ENCODE measurements at places on chromosomes 11 and 22. TPM values are rescaled to one million over a fixed set of nuclear protein-coding genes. Genes with fewer than 3 reads are reported as not detected.
A peak's percentile ranks its signal among the peaks of the same experiment; 100 is the strongest.

DNA sequence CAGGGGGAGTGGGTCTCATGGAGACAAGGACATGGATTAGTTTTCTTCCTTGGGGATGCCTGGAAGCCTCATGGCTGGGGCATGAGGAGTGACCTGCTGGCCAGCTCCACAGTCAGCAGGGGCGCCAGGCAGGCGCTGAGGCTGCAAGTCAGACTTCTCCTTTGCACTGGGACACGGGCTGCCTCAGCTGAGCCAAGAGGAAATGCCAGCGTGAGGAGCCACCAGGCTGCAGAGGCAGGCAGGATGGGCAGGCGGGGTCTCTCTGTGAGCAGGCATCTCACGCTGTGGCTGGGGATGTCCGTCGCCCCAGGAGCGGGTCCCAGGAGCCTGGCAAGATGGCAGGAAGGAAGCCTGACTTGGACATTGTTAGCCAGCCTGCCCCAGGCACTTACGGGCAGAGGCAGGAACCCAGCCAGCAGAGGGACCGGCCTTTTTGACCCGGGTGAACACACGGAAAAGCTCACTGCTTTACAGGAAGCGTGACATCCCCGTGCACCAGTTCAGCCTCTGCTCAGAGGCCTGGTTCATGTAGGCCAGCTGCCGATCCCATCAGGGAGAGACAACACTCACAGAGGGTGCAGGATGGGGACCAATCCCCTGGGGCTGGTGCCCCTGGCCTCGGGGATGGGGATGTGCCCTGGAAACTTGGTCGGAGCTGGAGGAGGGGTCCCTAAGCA lies 10.2 kb downstream of the GNB1L start:
- no peak overlapping the region for H3K4me3 ChIP-seq
- H3K4me1 ChIP-seq, result peaks cover 4% of the 10 kb centered on the region
- H3K27me3 ChIP-seq, result no peaks in the 10 kb centered on the region
- peaks cover 4% of the 10 kb centered on the region for H3K36me3 ChIP-seq

DNA sequence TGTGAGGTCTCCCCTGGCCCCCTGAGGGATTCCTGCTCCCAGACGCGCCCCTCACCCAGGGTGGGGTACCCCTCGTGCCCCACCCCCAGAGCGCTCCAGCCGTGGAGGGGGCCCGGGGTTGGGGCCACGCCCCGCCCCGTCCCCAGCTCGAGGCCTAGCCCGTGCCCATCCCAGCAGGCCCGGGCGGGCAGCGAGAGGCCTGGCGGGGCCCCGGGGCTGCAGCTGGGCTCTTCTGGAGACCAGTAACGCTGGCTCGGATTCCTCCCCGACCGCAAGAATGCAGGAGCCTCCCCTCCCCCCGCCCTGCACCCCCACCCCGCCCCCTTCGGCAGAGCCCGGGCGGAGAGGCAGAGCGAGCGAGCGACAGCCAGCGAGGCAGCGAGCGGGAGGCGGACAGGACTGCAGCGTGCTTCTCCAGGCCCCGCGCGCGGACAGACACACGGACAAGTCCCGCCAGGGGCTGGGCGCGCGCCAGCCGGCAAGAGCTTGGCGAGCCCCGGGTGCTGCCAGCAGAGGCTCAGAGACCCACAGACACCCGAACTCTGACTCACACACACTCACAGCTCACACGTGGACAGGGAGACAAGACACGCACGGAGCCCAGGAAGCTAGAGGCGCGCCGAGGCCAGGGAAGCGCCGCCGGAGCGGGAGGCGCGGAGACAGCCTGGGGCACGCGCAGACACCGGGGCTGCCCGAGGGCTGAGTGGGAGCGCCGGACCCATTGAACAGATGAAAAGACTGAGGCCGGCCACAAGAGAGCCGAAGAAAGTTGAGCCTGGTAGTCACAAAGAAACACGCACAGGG lies 15.2 kb downstream of the BCL9L start:
- H3K27me3 ChIP-seq, result peaks cover 10% of the 10 kb centered on the region
- H3K36me3 ChIP-seq, result peaks cover 3% of the 10 kb centered on the region
- no peak overlapping the region for H3K4me3 ChIP-seq
- H3K4me1 ChIP-seq, result peaks cover 32% of the 10 kb centered on the region
- no peak overlapping the region for H3K27ac ChIP-seq

- peak; percentile 48 for DNase-seq
- H3K4me3 ChIP-seq, result no peak overlapping the region
- peaks cover 5% of the 10 kb centered on the region for H3K27me3 ChIP-seq
- H3K36me3 ChIP-seq, result peaks cover 4% of the 10 kb centered on the region
- H3K27ac ChIP-seq, result no peak overlapping the region
Measured at GRCh38 chr11:69122630-69123431, 32.9 kb upstream of the SMIM38 start.

FIBIN gene
- not detected for total RNA-seq

- no peak overlapping the region for H3K4me3 ChIP-seq
- DNase-seq, result no peak
- peaks cover 1% of the 10 kb centered on the region for H3K27me3 ChIP-seq
- no peak overlapping the region for H3K27ac ChIP-seq
- H3K4me1 ChIP-seq, result peaks cover 10% of the 10 kb centered on the region
Measured at GRCh38 chr11:128949791-128950454, 7.3 kb upstream of the TP53AIP1 start.

- DNase-seq, result no peak
- H3K27ac ChIP-seq, result no peak overlapping the region
- H3K36me3 ChIP-seq, result no peaks in the 10 kb centered on the region
- H3K27me3 ChIP-seq, result peaks cover 11% of the 10 kb centered on the region
- H3K4me1 ChIP-seq, result peaks cover 2% of the 10 kb centered on the region
- no peak overlapping the region for H3K4me3 ChIP-seq
Measured at GRCh38 chr11:47946682-47947559, 33.4 kb upstream of the PTPRJ start.

GRCh38 chr11:64846998-64847666 lies 2.7 kb upstream of the CDC42BPG start:
- H3K4me1 ChIP-seq, result peaks cover 9% of the 10 kb centered on the region
- no peaks in the 10 kb centered on the region for H3K36me3 ChIP-seq
- no peak overlapping the region for H3K27ac ChIP-seq
- no peak overlapping the region for H3K4me3 ChIP-seq
- peaks cover 11% of the 10 kb centered on the region for H3K27me3 ChIP-seq
- peak; percentile 97 for DNase-seq

TTC28 gene
- 70.8 TPM for total RNA-seq

DNA sequence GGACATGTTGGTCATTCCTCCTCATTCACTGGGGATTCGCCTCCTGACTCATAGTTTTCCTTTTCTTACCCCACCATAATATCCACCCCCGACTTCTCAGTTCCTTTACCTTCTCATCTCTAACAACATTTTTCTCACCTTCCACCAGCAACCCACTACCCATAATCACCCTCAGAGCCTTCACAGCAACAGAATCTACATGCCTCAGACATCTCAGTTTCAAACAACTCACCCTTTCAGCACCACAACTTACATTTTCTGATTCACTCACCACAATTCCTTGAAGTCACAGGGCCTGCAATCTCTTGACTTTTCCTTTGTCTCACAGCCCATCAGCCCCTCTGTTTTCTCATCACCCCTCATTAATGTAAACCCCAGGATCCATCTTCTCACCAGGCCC lies 2.3 kb upstream of the MTNR1B start:
- no peak for DNase-seq
- H3K36me3 ChIP-seq, result peaks cover 3% of the 10 kb centered on the region
- H3K27ac ChIP-seq, result no peak overlapping the region
- H3K27me3 ChIP-seq, result peaks cover 21% of the 10 kb centered on the region

DNA sequence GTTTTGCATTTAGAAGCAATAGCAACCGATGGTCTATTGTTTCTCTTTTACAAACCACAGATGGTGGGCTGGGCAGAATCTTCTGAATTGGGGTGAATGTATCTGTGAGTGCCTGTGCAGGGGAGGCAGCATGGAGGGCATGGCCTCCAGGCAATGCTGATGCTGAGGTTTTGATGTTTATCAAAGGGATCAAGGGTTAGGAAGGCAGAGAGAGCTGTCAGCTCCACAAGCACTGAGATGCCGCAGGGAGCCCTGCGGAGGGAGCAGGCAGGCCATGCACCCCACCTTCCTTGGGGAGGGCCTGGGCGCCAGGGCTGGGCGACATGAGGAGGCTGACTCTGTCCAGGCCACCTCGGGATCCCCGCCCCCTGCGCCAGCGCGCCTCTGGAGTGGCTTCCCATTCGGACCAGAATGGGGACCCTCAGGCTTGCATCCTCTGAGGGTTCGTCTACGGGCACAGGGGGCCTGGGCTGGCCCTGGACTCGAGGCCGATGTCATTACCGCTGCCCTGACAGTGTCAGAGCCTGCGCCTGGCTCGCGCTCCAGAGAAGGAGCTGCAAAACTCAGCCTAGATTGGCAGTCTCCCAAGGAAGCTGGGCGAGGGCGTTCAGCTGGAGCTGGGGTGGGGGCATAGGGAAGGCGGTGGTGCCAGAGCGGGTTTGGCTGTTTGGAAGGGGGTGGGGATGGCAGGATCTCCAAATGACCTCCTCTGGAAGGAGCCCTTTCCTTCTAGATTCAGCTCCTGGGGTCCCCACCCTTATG lies 13.9 kb upstream of the TH start:
- no peaks in the 10 kb centered on the region for H3K36me3 ChIP-seq
- no peak overlapping the region for H3K4me3 ChIP-seq
- H3K4me1 ChIP-seq, result no peaks in the 10 kb centered on the region
- no peak for DNase-seq
- H3K27me3 ChIP-seq, result peaks cover 6% of the 10 kb centered on the region

CARD18 gene
- total RNA-seq, result not detected

DNA sequence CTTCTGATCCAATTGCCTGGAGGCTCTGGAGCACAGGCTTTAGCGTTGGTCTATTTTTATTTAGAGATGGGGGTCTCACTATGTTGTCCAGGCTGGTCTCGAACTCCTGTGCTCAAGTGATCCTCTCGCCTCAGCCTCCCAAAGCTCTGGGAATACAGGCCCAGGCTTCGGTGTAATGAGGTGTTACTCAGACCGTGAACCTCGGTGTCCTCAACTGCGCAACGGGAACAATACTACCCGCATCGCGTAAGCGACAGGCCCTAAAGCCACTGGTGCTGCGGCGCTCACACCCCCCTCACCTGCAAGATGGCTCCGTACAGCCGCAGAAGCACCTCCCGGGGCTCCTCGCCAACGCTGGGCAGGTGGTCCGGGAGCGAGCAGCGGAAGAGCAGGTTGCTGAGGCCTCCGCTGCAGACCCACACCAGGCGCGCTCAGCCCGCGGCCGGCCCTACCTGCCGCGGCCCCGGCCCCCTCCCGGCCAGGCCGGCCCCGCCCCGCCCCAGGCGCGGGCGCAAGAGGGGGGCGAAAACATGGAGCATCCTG lies 628 bp downstream of the CHKB start:
- H3K27ac ChIP-seq, result no peak overlapping the region
- DNase-seq, result no peak
- peaks cover 11% of the 10 kb centered on the region for H3K36me3 ChIP-seq
- H3K4me1 ChIP-seq, result peaks cover 7% of the 10 kb centered on the region
- peaks cover 8% of the 10 kb centered on the region for H3K27me3 ChIP-seq

- H3K4me3 ChIP-seq, result no peak overlapping the region
- H3K36me3 ChIP-seq, result no peaks in the 10 kb centered on the region
- peaks cover 8% of the 10 kb centered on the region for H3K4me1 ChIP-seq
- H3K27ac ChIP-seq, result no peak overlapping the region
- peak; percentile 40 for DNase-seq
- H3K27me3 ChIP-seq, result peaks cover 30% of the 10 kb centered on the region
Measured at GRCh38 chr22:50531546-50531961, 1.7 kb upstream of the TYMP start.

ZNRF3 gene
- total RNA-seq, result 3.3 TPM

- no peak overlapping the region for H3K4me3 ChIP-seq
- H3K36me3 ChIP-seq, result peaks cover 6% of the 10 kb centered on the region
- no peaks in the 10 kb centered on the region for H3K27me3 ChIP-seq
- H3K4me1 ChIP-seq, result no peaks in the 10 kb centered on the region
Measured at GRCh38 chr11:43856993-43857392, 23.6 kb upstream of the ALKBH3 start.

WT1 gene
- not detected for total RNA-seq

CHADL gene
- 1.2 TPM for total RNA-seq
